ENCODE measurements at places on chromosomes 3 and 15.

GRCh38 chr15:36210426-36210825, 369.0 kb upstream of the CDIN1 start:
- DNase-seq: no peak

DNA sequence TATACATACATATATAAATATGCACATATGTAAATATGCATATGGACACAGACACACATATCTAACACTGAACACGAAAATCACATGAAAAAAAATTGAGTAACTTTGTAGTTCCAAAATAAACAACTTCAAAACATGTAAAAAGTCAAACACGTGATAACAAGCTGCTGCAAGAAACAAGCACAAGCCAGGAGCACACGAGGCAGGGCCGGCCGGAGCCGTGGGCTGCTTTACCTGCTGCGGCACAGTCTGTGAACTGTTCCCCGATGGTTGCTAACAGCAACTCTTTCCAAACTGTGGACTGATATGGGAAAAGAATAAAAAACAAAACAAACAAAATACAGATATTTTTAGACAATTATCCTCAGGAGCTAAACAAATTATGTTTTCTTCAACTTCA, 31.6 kb downstream of the EIF4E3 start:
- no peak for DNase-seq

DNA sequence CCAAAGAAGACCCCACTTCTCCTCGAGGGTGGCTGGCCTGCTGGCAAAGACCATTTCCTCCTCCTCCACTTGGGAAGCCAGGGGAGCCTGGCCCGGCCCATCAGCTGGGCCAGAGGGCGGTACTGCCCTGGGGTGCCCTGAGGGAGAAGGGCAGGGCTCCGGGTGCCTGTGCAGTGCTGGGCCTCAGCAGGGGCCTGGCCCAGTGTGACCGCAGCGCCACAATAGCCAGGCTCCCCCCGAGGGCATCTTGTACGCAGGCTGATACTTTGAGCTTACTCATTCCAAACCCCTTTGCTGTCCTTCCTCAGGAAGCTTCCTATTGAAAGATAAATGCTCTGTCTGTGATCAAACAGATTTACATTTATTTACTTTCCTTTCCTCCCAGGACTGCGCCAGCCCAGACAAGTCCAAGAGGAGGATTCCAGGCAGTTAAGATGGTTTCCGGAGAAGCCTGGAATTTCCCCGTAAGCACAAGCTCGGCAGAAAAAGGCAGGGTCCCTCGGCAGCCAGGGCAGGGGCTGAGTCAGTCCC, 240.1 kb downstream of the XXYLT1 start:
- peak; percentile 95 for DNase-seq

GRCh38 chr3:173255555-173255954, 114.5 kb upstream of the SPATA16 start:
- DNase-seq: no peak

GRCh38 chr3:98784666-98785600, 21.8 kb downstream of the ST3GAL6 start:
- DNase-seq: no peak

GRCh38 chr3:140686128-140686527, 8.3 kb downstream of the TRIM42 start:
- DNase-seq: no peak

DNA sequence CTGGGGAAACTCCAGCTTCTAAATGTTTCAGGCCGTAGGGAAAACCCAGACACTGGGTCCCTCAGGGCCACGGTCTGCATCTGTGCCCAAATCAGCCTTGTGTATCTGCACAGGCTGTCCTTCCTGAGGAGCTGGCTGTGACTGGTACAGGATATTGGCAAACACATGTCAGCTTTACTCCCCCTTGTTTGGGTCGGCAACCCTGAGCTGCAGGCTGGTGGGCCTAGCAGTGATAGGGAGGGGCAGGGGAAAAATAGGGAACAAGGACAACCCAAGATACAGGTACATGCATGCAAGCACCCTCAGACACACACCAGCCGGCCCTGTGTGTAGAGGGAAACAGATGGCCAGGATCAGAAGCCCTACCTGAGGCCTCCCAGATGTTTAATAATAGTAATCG, 28.7 kb upstream of the HCN4 start:
- DNase-seq: no peak

DNA sequence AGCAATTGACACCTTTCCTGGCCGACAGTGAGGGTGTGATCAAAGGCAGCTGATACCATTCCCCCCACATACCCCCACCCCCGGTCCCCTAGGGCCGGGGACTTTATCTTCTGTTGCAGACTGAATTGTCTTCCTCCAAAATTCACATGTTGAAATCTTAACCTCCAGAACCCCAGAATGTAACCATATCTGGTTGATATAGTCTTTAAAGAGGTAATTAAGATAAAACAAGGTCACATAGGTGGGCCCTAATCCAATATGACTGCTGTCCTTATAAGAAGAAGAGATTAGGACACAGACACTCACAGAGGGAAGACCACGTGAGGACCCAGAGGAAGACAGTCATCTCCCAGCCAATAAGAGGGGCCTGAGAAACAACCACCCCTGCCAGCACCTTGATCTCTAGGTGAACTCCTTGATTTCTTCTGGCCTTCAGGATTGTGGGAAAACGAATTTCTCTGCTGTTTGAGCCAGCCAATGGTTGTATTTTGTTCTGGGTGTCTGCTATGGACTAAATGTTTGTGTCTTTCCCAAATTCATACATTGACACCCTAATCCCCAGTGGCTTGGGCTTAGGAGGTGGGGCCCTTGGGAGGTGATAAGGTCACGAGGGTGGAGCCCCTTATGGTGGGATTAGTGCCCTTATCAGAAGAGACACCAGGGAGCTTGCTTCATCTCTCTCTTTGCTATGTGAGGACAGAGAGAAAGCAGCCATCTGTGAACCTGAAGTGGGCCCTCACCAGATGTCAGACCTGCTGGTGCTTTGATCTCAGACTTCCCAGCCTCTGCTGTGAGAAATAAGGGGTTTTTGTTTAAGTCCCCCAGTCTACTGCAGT, 144.0 kb downstream of the CHSY1 start:
- DNase-seq: no peak

DNA sequence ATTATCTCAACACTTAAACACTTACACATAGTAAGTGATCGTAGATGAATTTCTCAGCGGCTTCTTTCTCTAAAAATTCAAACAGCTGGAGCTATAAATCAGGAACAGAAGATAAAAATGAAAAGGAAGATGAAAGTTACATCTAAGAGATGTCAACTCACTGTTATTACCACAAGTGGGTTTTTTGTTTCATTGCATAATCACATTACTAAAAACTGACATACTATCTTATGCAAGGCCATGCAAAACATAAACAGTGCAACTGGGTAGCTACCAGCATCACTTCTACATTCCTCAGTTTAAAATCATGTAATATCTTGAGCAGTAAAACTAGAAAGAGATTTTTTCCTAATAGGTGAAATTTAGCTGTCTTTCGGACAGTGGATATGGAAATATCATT, 14.9 kb downstream of the MINDY4B start:
- DNase-seq: no peak

DNA sequence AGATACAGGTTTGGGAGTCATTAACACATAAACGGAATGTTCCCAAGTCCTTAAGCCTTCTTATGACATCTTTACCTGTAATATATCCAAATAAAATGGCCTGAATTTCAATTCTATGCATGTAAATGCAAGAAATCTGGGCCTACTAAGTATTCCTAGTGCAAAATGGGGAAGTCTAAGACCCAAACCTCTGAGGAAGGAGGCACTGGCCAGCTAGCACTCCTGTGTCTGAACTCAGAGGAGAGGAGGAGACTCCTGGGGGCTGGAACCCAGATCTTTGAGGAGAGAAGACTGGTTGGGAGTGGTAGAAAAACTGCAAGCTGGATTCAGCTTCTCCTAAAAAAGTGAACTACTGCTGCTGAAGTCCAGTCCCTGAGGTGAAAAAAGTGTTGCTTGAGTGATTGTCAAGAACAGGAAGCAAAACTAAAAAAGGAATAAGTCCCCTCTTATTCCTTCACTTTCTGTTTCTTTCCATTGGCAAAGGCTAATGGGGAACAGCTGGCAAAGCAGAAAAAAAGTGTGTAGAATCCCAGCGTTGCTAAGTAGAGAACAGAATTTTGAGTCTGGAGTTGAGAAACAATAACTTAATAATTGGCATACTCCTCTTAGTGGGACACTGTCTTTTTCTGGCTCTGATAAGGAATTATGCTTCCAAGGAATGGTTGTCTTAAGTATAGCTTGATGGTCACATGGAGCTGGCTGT, 54.8 kb upstream of the ATP2C1 start:
- no peak for DNase-seq

- DNase-seq: peak; percentile 70
These were observed 21.5 kb upstream of the MORF4L1 start for GRCh38 chr15:78850941-78851755.

DNA sequence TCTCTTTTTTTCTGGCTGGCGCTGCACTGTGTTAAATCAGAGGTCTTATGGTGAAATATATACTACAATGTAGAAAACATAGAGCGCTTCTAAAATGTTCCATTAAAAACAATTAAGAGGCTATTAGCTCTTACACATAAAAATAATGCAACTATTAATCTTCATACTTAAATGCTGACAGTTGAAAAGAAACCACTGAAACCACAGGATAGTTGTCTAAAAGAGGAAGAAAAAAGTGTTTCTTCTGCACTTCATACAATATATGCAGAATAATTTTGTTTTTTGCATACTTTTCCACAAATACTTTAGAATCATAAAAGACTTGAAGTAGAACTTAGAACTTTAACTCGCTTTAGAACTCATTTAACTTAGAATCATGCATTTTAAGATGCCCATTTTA, 170.5 kb downstream of the PYDC2 start:
- DNase-seq: no peak

DNA sequence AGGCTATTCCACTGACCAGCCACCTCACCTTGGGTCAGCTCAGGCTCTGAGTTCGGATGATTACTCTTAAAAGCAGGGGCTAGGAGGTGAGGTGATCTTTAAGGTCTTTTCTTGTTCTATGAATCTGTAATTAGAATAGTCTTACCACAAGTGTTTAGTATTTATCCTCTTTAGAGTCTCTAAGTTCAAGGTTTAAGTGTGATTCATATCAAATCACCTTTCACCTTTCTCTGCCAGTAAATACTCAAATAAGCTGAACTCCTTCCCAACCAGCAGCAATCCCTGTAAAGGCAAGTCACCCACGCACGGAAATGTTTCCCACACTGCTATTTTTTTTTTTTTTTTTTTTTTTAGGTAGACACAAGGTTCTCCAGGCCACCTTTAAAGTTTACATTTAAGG, 14.5 kb upstream of the TMEM44 start:
- no peak for DNase-seq

DNA sequence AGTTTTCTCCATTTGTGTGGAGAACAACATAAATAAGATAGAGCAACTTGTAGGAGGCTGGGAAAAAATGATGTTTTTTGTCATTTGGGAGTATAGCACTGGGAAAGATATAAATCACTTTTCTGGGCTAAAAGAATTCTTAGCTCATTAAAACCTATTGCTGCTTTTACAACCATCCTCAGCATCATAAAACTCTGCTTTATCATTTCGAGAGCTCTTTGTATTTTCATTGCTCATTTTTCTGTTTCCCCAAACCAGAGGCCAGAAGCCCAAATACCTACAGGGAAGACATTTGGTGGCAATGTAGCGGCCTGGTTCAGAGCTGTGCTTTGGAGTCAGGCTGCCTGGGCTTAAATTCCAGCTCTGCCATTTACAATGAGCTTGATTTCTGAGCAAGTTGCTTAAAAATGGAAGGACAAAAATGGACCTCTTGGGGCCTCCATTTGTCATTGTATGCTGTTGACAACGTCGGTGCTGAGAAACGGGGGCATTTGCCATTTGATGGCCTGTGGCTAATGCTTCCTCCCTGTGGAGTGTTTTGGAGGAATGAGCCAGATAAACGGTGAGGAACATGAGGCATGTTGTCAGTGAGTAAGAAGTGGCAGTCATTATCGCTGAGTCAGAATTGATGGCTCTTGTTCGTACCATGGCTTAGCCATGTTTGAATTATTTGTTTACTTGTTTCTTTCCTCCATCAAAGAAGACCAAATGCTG, 260.0 kb downstream of the EBLN2 start:
- no peak for DNase-seq

DNA sequence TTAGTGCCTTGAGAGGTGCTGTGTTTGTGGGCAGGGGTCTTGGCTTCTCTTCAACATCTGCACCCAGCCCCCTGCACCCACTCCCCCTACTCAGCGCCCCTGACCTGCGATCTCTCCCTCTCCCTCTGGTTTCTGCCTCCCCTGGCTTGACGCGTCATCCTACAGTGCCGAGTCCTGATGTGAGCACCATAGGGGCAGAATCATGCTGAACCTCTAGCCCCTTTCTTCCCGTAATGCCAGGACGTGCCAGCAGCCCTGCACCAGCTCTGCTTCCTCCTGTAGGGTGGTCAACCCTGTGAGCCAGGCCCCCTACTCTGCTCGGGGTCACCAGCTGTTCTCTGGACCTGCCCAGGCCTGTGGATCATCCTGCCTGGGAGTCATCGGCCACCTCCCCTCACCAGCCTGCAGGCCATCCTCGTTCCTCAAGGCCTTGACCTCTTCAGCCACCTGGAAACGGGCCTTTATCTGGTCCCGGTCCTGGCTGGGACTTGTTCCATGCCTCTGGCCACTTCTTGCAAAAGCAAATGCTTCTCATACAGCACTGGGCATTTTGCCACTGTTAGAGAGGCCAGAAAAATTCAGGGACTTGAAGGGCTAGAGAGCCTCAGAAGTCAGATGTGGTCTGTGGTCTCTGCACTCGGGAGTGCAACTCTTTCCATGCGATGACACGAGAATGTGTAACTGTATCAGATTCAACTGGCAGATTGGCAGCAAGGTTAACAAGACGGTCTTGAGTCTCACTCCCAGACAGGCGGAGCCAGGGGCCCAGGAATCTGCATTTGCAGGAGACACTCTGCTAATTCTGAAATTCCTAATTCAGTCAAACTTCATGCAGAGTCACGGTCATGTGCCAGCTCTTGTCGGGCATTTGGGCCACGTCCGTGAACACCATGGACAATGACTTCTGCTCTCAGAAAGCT, 16.7 kb upstream of the KLF15 start:
- DNase-seq: no peak

Measured in ELF-1 (cell line).